Inflammatory macrophage treated with lipopolysaccharide for 1 hour (primary cell): ENCODE measurements at places on chromosomes 3 and 15.

- DNase-seq = no peak
Observed at GRCh38 chr3:8645712-8646111, 1.1 kb upstream of the SSUH2 start.

DNA sequence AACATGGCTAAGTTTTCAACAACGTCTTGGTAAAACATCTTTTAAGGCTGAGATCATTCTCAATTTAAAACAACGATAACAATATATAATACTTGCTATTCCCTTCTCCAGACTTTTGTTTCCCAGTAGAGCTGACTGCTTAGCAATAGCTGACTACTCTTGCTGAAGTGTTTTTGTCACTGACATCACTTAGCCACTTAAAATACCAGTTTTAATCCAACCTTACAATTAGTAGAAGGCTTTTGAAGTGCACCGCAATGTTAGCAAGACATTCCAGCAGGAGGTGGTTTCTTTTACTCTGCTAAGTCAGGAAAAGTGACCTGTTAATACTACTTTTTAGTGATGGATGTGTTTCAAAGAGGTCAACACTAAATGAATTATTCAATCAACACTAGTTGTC lies 28.7 kb upstream of the GBE1 start:
- no peak for DNase-seq

DNA sequence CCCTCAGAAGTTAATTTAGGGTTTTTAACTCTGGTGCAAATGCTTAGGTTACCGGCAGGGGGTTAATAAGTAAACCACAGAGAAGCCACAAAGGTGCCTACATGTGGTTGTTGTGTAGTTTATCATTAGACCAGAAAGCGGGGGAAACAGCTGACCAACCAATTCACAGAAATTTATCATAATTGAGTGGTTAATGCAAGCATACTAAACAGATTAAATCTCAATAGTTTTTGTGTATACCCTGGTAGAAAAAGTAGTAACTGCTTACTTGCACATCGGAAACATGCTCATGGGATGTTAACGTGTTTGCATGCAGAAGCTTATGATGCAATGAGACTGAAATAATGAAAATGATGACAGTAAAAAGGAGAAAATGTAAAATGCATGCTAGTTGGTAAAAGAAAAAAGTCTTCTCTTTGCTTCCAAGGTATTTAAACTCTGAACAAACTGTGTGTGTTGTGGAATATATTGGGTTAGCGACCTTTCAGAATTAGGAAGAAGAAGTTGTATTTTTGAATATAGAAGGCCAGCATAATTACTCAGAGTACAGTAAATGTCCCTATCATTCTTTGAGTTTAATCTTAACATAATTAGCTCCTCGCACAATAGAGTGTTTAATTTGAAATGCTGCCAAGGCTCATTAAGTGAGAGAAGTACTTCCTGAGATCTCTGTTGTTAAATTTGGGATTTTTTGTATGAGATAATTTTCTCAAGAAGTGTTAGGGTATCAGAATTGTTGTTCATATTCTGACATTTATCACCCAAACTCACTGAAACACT lies 316.2 kb downstream of the PTPRG start:
- DNase-seq = no peak

DNA sequence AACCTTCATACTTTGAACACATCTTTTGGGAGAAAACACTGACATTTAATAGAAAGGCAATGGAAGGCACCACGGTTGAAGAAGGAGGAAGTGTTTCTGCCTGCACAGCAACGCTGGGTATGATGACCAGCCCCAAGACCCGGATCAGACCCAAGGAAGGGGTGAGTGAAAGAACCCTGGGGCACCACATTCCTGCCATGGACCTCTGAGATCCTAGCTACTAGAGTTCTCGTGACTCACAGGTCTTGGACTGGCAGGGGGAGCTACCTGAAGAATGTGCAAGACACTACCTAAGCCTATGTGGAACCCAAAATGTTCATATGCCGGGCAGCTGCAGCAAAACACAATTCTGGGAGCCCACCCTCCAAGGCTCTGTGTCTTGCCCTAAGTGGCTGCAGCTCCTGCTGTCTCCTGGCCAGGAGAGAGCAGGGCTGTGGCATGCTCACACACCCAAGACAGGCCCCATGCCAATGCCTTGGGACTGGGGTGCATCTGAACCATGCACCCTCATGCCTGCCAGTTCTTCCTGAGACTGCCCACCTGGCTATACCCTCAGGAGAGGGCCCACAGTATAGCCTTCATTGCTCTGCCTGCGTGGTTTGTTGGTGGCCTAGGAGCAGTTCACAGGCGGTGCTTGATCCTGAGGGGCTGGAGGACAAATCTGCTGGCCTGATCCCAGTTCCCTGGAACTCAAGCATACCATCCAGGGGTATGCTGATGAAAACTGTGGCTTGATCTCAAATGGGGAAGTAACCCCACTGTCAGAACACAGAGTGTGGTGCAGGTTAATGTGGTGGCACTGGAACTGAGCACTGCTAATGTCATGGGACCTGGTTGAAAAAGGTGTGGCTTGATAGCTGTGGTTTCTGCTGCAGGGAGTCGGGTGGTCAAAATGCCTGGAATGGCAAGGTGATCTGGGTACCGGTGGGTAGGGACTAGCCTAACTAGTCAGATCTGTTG lies 353.3 kb upstream of the ARHGEF26 start:
- no peak for DNase-seq

DNA sequence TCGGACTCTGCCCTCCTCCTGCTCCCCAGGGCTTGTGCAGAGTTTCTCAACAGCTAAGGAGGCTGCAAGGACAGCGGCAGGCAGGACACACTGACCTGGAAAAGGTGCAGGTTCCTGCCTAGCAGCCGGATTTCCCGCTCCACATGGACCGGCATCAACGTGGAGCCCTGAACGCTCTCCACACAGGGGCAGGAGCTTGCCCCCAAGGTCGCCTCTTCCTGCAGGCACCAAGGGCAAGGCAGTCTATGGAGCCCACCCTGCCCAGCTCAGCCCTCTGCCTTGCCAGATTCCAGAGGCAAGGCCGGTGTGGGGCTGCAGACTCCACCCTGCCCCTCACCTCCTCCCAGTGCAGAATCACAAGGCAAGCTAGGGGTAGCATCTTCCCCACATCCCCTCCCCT lies 10.7 kb downstream of the PLXNB1 start:
- DNase-seq = no peak
